ENCODE measurements at places on chromosomes 5 and 9.

- DNase-seq = peak; percentile 1
Observed at GRCh38 chr5:171669571-171669970, 116.0 kb upstream of the SMIM23 start.

DNA sequence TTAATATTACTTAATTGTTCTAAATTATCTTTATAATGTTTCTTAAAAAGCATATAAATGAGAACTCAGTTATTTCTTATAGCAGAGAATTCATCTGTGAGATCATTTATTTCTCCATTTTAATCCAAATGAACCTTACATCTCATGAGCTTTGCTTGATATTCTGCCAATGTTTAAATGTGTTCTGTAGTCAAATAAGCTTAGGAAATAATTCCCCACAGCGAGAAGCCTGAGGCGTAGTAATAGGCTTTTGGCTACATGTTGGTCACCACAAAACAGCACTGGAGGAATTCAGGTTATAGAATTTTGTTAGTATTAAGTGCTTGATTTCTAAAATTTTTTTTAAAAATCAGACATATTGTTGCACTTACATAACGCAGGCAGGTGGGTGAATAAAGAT lies 585.3 kb upstream of the RORB start:
- DNase-seq = no peak

DNA sequence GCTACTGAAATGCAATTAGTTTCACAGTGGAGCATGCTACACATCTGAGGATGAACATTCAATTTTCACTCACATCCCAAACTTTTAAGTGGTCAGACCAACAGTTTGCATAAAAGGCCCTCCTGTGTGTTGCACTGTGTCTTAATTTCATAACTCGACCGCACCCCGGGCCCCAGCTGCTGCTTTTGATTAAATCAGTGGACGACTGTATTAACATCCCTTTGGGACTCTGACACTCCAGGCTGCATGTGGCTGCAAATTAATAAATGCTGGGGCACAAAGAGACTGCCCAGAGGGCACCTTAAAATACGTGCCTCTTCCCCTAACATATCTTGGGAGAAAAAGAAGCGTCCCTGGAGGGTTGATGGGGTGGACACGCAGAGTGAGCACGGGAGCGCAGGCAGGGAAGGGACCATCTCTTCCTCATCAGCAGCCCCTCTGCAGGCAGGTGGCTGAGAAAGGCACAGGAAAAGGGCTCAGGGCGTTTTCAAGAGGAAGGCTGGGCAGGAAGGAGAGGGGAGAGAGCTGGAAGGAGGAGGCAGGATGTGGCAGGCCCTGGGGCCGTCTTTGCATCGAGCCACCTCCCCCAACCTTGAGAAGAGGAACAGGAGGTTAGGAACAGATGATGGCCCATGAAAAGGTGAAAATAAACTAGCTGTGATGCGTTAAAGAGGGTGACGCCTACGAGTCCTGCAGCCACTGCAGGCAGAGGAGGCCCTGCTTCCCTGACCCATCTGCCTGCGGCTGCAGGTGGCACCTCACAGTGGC lies 18.6 kb downstream of the MED10 start:
- no peak for DNase-seq

- no peak for DNase-seq
Observed at GRCh38 chr5:56607074-56607473, 208.3 kb upstream of the MAP3K1 start.

- no peak for DNase-seq
Observed at GRCh38 chr5:157548513-157549282, 26.9 kb downstream of the ADAM19 start.

DNA sequence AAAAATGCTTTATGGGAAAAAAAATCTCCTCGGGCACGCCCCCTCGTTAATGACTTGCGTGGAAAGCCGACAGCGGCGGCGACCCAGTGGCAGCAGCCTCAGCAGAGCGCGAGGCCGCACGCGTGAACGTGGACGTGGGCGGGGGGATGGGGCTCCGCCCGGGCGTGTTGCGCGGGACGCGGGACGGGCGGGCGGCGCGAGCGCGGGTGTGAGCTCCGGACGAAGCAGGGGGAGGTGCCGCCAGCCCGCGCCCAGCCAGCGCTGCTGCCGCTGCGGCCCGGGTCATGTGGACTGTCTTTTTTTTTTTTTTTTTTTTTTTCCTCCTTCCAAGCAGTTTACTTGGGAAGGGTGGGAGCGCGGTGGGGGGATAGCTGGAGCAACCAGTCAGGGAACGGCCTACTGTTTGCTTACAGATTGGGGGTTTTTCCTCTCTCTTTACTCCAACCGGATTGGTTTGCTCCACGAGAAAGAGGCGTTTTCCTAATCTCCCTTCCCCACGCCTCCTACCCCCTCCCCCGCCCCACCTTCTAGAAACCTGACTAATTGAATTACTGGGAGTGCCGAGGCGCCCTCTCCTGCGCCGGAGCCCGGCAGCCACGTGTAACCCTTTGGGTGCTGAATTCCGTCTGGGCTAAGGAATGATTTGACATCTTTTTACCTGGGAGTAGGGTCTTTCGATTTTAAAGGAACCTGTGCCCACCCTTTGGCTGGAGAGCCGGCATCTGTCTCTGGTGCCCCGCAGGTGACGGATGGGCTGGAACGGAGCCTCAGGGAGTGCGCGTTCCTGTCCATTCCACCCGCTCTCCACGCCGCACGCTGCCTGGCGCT lies 1.7 kb upstream of the EFNA5 start:
- DNase-seq = peak; percentile 35

Measured in hippocampal formation (tissue), 2 donors.